T-helper 17 cell (primary cell): ENCODE measurements at places on chromosomes 11 and 22. TPM values are rescaled to one million over a fixed set of nuclear protein-coding genes. Genes with fewer than 3 reads are reported as not detected.

DNA sequence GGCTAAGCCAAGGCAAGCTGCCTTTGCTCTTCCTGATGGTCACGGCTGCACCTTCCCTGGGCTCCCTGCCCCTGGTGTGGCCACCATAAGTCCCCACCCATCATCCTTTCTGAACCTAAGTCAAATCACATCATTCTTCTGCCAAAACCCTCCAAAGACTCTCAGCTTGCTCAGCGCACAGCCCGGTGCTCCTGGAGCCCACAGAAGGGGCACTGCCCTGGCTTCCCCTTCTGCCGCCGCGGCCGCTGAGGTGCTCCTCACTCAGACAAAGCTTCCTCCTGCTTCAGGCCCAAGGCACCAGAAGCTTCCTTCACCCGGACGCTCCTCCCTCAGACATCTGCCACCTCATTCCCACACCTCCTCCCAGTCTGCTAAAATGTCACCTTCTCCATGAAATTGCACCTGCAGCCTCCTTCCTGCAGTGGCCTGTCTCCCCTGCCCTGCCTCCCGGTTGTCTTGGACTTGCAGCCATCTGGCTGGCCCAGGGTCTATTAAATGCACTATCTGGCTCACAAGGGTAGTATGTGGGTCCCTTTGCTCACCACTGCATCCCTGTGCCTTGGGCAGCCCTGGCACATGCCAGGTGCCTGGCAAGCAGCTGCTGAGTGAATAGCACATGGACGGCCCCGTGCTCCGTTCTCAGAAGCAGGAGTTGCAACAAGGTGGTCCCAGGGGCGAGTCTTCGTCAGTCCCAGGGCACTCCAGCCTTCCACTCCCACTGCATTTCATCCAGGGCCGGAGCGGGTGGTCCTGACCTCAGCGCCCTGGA, 108.2 kb downstream of the WNT7B start:
- H3K27ac ChIP-seq, result no peak overlapping the region
- peaks cover 10% of the 10 kb centered on the region for H3K4me1 ChIP-seq
- no peak for DNase-seq
- peaks cover 17% of the 10 kb centered on the region for H3K36me3 ChIP-seq

- H3K36me3 ChIP-seq, result peaks cover 8% of the 10 kb centered on the region
- H3K4me1 ChIP-seq, result peaks cover 8% of the 10 kb centered on the region
- H3K27ac ChIP-seq, result peak overlapping the region; percentile 8
- peaks cover 33% of the 10 kb centered on the region for H3K27me3 ChIP-seq
- H3K4me3 ChIP-seq, result no peak overlapping the region
Measured at GRCh38 chr11:119704849-119705248, 24.2 kb downstream of the NECTIN1 start.

DNA sequence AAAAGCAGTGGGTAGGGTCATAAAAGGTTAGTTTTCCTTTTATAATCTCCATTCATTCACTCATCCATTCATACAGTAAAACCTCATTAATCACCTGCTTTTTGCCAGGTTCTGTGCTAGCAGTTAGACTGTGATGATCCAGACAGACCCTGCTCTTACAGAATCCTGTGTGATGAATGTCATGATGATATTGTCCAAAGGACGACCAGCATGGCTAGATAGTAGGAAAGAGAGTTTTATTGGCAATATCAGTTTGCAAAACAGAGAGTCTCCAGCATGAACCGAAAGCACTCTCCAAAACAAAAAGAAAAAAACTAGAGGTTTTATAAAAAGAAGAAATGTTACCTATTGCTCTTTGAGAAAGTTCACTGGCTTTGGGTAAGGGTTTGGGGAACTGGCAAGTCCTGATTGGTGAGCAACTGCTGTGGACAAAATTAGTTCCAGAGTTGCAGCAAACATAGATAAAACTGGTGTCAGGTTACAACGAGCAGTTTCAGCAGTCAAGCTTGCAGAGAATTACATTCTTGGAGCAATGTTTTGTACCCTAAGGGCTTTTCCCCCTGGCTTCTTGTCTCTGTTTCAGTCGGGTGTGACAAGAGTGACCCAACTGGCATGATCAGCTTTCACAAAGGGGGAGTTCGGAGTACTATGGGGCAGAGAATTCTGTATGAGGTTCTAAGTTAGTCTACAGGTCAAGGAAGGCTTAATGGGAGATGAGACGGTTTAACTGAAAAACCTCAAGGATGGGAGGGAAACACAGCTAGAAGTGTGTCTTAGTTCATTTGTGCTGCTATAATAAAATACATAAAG, 58.3 kb downstream of the HSD17B12 start:
- H3K4me3 ChIP-seq, result no peak overlapping the region
- H3K27ac ChIP-seq, result no peak overlapping the region
- H3K36me3 ChIP-seq, result peaks cover 2% of the 10 kb centered on the region
- DNase-seq, result no peak

GRCh38 chr11:66157182-66157864, 87.3 kb downstream of the PACS1 start:
- H3K4me1 ChIP-seq, result peaks cover 26% of the 10 kb centered on the region
- no peak overlapping the region for H3K4me3 ChIP-seq
- DNase-seq, result no peak
- no peaks in the 10 kb centered on the region for H3K36me3 ChIP-seq

- peak overlapping the region; percentile 19 for H3K27ac ChIP-seq
- H3K27me3 ChIP-seq, result no peaks in the 10 kb centered on the region
- no peak for DNase-seq
Measured at GRCh38 chr22:31602259-31602952, 59.6 kb downstream of the PISD start.

DNA sequence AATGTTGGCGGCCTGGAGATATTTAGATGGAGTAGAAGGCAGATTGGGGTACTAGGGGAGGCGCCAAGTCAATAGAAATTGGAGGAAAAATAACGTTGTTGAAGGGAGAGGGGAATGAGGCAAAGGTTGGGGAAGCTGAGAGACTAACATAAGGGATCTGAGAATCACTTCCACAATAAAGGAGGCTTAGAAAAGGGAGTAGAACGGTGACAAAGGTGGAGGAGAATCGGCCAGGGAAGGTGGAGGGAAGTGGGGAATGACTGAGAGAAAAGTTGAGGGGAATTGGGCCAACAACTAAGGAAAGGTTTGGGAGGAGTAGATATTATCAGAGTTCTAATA, 510 bp downstream of the PPME1 start:
- no peak overlapping the region for H3K27ac ChIP-seq
- H3K4me1 ChIP-seq, result peaks cover 10% of the 10 kb centered on the region
- peaks cover 2% of the 10 kb centered on the region for H3K36me3 ChIP-seq
- no peaks in the 10 kb centered on the region for H3K27me3 ChIP-seq
- no peak for DNase-seq
- no peak overlapping the region for H3K4me3 ChIP-seq

- no peak overlapping the region for H3K4me3 ChIP-seq
- H3K27me3 ChIP-seq, result peaks cover 35% of the 10 kb centered on the region
- peaks cover 5% of the 10 kb centered on the region for H3K36me3 ChIP-seq
- DNase-seq, result no peak
Measured at GRCh38 chr22:44758344-44758973, 6.1 kb downstream of the ARHGAP8 start.

- peaks cover 8% of the 10 kb centered on the region for H3K4me1 ChIP-seq
- H3K36me3 ChIP-seq, result peaks cover 6% of the 10 kb centered on the region
- no peak overlapping the region for H3K4me3 ChIP-seq
- H3K27me3 ChIP-seq, result no peaks in the 10 kb centered on the region
Measured at GRCh38 chr11:16977994-16978315, 36.3 kb downstream of the PLEKHA7 start.

GRCh38 chr11:113331441-113331840, 17.1 kb downstream of the TTC12 start:
- H3K27ac ChIP-seq, result no peak overlapping the region
- peaks cover 30% of the 10 kb centered on the region for H3K36me3 ChIP-seq
- peaks cover 10% of the 10 kb centered on the region for H3K4me1 ChIP-seq
- DNase-seq, result no peak
- H3K4me3 ChIP-seq, result no peak overlapping the region

- H3K4me1 ChIP-seq, result no peaks in the 10 kb centered on the region
- no peak overlapping the region for H3K27ac ChIP-seq
- no peaks in the 10 kb centered on the region for H3K36me3 ChIP-seq
Measured at GRCh38 chr11:109789901-109790300, 303.3 kb upstream of the ZC3H12C start.

- peaks cover 3% of the 10 kb centered on the region for H3K4me1 ChIP-seq
- no peak overlapping the region for H3K4me3 ChIP-seq
- H3K36me3 ChIP-seq, result peaks cover 5% of the 10 kb centered on the region
- no peak overlapping the region for H3K27ac ChIP-seq
- no peak for DNase-seq
Measured at GRCh38 chr11:129950101-129951091, 52.2 kb downstream of the PRDM10 start.

DNA sequence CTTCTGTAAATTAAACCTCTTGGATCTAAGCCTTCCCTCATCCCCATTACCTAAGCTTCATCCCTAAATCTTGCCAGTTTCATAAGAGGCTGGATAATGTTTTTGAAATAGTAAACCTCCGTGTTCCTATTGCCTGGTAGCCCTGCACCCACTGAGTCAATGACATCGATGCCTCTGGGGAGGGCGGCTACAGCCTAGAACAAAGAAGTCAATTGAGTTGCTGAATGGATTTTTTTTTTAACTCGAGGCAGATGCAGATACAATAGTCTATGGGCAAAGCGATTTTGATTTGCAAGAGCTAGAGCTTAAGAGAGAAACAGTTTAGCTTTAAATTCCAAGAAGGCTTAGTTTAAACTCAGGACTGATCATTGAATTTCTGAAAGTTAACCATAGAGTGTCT, 121.3 kb downstream of the NECTIN1 start:
- H3K36me3 ChIP-seq, result no peaks in the 10 kb centered on the region
- H3K27me3 ChIP-seq, result peaks cover 53% of the 10 kb centered on the region
- no peak overlapping the region for H3K4me3 ChIP-seq
- no peak for DNase-seq

- peaks cover 12% of the 10 kb centered on the region for H3K27me3 ChIP-seq
- peaks cover 3% of the 10 kb centered on the region for H3K4me1 ChIP-seq
- DNase-seq, result peak; percentile 39
- H3K4me3 ChIP-seq, result no peak overlapping the region
Measured at GRCh38 chr22:22692707-22693530, 48.5 kb downstream of the GGTLC2 start.

- peak overlapping the region; percentile 85 for H3K4me3 ChIP-seq
- peaks cover 8% of the 10 kb centered on the region for H3K4me1 ChIP-seq
- no peaks in the 10 kb centered on the region for H3K27me3 ChIP-seq
- no peak for DNase-seq
- H3K36me3 ChIP-seq, result no peaks in the 10 kb centered on the region
- H3K27ac ChIP-seq, result peak overlapping the region; percentile 32
Measured at GRCh38 chr11:776561-777287, 563 bp downstream of the GATD1 start.

DNA sequence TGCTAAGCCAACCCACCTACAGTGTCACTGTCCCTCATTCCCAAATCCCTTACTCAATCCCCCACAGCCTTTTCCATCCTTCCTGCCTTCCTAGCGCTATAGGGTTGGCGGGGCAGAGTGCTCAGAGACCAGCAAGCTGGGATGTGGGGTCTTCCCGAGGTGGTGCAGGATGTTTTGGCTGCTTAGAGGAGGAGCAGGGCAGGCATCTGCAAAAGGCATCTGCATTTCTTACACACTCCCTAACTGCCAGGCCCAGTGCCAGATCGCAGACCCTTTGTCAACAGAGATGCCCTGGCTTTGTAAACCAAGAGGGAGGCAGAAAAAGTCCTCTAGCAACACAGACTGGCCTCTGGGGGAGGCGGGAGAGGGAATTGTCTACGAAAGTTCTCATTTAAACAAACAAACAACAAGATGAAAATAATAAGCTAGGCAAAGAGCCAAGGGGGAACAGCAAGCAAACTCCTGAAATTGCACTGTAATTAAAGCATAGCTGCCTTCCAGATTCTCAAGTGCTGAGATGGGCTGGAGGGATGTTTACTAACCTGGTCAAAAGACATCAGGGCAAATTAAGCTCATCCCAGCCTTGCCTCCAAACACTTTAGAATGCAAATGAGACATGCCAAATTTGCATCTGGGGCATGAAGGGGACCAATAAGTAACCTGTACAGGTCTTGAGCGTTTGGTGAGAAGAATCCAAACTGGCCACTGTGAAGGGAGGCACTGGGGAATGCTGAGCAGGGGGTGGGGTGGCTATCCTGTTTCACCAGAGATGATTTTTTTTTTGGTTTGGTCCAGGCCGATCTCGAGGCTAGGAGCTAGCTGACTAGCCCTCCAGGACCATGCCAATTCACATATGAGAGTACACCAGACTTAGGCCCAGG, 38.1 kb upstream of the ADA2 start:
- H3K4me3 ChIP-seq, result peak overlapping the region; percentile 61
- no peaks in the 10 kb centered on the region for H3K27me3 ChIP-seq
- peaks cover 11% of the 10 kb centered on the region for H3K4me1 ChIP-seq
- no peak for DNase-seq
- no peaks in the 10 kb centered on the region for H3K36me3 ChIP-seq

GRCh38 chr11:60899046-60899936, 7.1 kb downstream of the PRPF19 start:
- peaks cover 12% of the 10 kb centered on the region for H3K4me1 ChIP-seq
- no peak overlapping the region for H3K4me3 ChIP-seq
- no peaks in the 10 kb centered on the region for H3K27me3 ChIP-seq
- DNase-seq, result no peak

DNA sequence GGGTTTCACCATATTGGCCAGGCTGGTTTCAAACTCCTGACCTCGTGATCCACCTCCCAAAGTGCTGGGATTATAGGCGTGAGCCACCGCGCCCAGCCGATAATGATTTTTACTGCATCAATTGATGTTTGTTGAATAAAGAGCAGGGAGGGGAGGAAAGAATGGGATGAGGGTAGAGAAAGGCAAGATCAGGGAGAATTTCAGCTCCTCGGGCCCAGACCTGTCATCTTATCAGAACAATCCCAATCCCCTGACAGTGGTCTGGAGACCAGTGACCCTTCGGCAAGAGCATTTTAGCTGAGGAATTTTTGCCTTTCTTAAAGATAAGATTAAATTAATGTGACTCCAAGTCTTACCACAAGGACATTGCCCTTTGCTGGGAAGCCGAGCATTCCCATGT, 15.0 kb upstream of the ANO1 start:
- H3K4me3 ChIP-seq, result no peak overlapping the region
- no peak for DNase-seq
- H3K4me1 ChIP-seq, result no peaks in the 10 kb centered on the region
- H3K27me3 ChIP-seq, result peaks cover 37% of the 10 kb centered on the region
- H3K36me3 ChIP-seq, result no peaks in the 10 kb centered on the region

NXF1 gene
- 305 TPM for total RNA-seq

OLFML1 gene
- total RNA-seq, result not detected

IGF2 gene
- 0.21 TPM for total RNA-seq

OR4A16 gene
- not detected for total RNA-seq

MPPED1 gene
- total RNA-seq, result not detected

USP35 gene
- total RNA-seq, result 10.5 TPM

CRYBB2 gene
- total RNA-seq, result not detected
